ENCODE measurements at places on chromosomes 4 and X. TPM values are rescaled to one million over a fixed set of nuclear protein-coding genes. Genes with fewer than 3 reads are reported as not detected.

Gene CLGN
- total RNA-seq, result not detected

Gene ADH1A
- total RNA-seq, result not detected

Gene SRP72
- 95.9 TPM for total RNA-seq

Gene GDPD2
- total RNA-seq, result not detected

Gene FGF13
- 6.2 TPM for total RNA-seq

Gene NFKB1
- 33.6 TPM for total RNA-seq

Gene CENPVL1
- not detected for total RNA-seq

Gene BEX3
- 302 TPM for total RNA-seq

Gene SRD5A3
- total RNA-seq, result 10.1 TPM

Gene CFAP47
- not detected for total RNA-seq

Gene RAB39B
- total RNA-seq, result 0.53 TPM

Gene FAM156A
- 14.4 TPM for total RNA-seq

Gene SRPX
- total RNA-seq, result 576 TPM

Gene MUC7
- not detected for total RNA-seq

Gene HS6ST2
- total RNA-seq, result 0.08 TPM
